Stimulated activated CD8-positive, alpha-beta memory T cell treated with anti-CD3 and anti-CD28 coated beads, Interleukin-7, amount 100 ng/mL, for 4 hours (primary cell): ENCODE measurements at places on chromosomes 4 and X.

- no peak for DNase-seq
These were observed 294.6 kb upstream of the STS start for GRCh38 chrX:6852869-6853268.

DNA sequence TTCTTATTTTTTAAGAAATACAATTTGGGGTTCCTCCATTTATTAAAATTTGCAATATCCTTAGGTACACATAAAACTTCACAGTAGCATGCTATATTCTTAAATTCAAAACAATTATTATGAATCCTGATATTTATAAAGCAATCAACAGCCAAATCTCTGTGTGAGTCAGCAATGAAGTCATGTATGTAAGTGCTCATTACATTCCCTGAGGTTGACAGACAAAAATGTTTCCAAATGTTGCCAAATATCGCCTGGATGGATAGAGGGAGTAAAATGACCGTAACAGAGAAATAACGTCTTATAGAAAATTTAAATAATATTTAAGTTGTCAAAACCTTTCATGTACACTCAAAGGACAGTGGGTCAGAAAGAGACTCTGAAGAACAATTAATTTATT lies 220.0 kb downstream of the PCDH18 start:
- DNase-seq, result no peak

DNA sequence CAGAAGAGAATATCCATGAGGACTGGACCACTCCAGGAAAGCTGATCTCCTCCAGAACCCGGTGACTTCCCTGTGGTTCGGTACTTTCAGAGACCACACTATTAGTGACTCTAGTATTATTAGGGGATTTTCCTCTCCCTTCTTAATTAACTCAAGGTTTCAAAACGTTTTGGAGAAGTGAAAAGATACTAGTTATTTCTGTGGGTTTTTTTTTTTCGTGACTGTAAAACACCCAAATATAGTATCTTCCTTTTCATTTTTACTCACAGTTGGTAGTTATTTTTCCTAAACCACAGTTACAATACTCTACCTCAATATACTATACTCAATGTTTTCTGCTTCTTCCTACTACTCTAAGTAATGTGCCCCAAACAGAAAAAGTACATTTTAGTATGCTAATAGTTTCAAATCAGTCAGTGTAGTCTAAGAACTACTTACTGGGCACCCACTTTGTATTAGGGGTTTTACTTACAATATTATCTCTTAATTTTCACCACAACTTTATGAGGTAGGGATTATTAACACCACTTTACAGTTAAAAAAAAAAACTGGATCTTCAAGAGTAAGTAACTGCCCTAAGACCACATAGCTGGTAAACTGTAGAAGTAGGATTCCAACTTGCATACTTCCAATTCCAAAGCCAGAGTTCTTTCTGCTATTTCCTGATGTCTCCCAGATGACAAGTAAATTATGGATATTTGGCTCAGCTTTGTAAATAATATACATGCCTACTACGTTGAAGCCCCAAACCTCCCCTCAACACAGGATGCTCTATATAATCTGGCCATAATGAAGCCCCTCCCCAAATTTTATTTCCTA lies 45.0 kb downstream of the SLC9A7 start:
- DNase-seq, result no peak

DNA sequence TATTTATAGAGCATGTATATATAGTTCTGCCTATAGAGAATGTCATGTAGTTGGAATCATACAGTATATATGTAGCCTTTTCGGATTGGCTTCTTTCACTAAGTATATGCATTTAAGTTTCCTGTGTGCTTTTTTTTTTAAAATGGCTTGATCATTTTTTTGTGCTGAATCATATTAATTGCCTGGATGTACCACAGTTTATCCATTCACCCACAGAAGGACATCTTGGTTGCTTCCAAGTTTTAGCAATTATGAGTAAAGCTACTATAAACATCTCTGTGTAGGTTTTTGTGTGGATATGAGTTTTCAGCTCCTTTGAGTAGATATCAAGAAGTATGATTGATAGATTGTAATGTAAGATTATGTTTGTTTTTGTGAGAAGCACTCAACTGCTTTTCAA lies 23.8 kb downstream of the PTTG2 start:
- DNase-seq, result no peak

- DNase-seq, result no peak
These were observed 9.4 kb downstream of the KLF3 start for GRCh38 chr4:38673130-38673978.

- no peak for DNase-seq
These were observed 208.2 kb downstream of the FAT4 start for GRCh38 chr4:125522992-125523391.

- no peak for DNase-seq
These were observed 88.0 kb upstream of the MAGEB18 start for GRCh38 chrX:26050099-26050498.

DNA sequence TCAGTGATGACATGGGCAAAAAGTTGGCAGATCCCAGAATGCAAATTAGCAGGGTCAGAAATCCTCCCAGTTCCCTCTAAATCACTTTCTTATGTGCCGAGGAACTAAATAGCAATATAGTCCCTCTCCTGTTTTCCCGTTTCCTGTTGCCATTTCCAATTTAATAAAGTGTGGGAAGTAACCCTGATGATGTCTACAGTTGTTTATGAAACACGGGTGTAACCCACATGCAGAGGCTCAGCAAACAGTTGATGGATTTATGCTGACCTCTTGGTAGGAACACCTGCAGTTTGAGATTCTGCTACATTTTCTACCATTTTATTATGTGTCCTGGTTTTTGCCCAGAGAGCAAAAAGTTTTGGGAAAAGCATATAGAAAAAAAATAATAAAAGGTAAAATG lies 56.7 kb downstream of the FGFBP1 start:
- DNase-seq, result no peak

GRCh38 chrX:17706676-17707075 lies 30.6 kb upstream of the SCML1 start:
- DNase-seq, result no peak

GRCh38 chrX:103363046-103363445 lies 6.7 kb downstream of the TCEAL9 start:
- DNase-seq, result no peak

GRCh38 chr4:100708776-100709175 lies 191.0 kb upstream of the EMCN start:
- DNase-seq, result no peak

DNA sequence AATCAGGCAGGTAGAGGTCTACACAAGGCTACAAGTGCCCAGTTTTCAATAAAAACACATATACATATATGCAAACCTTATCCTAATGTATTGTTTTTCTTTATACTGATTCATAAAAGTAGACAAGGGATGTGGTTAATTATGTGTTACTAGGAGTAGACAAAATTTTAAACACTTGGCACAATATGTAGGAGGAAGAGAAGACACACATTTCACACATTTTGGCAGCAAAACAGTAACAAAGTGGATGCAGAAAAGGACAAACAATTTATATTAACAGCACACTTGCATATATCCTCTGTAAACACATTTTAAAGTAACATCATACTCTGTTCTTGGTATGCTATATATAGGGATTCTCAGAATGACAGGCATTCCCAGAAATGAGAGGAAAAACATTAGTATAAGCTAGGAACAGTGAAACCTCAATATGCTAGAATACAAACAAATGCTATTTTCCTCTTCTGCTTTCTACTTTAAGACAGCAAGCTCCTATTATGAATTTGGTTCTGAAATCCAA lies 63.8 kb downstream of the GPRIN3 start:
- DNase-seq, result no peak

- DNase-seq, result no peak
These were observed 12.5 kb upstream of the KLF8 start for GRCh38 chrX:56219700-56220099.

GRCh38 chr4:94135701-94136100 lies 72.0 kb upstream of the SMARCAD1 start:
- DNase-seq, result no peak
